ENCODE measurements at places on chromosomes 12 and 14.

GRCh38 chr14:101855958-101856357, 94.4 kb downstream of the PPP2R5C start:
- no peak for DNase-seq

GRCh38 chr14:79658221-79658620, 553.1 kb downstream of the DIO2 start:
- no peak for DNase-seq

DNA sequence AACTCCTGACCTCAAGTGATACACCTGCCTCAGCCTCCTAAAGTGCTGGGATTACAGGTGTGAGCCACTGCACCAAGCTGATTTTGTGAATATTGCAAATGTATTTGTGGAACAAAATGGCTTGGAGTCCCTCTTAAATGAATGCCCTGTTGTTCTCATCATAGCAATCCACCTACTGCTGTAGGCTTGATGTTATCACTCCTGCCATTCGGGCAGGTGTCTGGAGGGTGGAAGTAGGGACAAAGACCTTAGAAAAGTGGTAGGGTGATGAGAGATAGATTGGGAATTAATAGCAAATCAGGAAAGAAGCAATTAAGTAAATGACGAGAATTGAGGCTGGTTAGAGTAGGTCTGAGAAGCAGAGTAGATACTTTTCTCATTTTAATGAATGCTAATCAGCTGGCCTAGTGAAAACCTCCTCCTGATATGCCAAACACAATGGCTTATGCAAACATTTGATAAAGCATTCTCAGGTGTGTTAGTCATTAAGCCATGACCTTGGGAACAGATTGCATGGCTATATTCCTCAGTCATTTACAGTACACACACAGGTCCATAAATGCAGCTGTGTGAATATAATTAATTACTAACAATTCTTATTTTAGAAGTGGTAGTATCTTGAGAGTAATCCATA, 60.5 kb upstream of the USP44 start:
- no peak for DNase-seq

DNA sequence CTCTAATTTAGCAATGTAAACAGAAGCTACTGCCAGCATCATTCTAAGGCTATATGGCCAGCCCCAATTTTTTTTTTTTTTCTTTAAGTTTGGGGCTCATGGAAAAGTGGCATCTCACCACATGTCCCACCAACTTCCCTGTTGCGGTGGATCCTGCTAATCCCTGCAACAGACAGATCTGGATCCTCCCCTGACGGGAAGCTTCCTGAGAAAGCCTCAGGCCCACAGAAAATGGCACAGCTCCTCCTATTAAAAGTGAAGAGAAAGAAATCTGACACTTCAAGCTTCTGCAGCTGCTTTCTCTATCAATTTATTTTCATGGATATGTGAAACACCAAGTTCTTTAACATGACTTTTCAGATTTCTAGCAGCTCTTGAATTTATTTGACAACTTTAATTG, 433.8 kb upstream of the DCN start:
- DNase-seq: no peak

- no peak for DNase-seq
Observed at GRCh38 chr14:91048265-91048664, 12.2 kb downstream of the RPS6KA5 start.

DNA sequence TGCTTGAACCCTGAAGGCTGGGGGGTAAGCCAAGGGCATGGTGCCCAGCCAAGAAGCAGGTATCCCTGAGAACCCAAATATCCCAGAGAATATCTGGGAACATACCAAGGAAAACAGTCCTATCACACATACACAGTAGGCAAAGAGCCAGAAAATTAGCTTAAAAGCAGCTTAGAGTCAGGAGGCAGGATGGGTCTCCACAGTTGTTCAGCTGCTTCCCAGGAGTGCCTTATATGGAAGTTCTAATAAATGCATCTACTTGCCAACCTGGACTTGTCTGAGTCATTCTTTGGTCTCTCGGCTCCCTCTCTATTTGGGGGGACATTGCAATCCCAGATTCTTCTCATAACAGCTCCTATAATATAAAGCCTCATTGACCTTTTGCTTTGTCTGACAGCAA, 9.0 kb upstream of the GPR135 start:
- DNase-seq: no peak
